ENCODE measurements at places on chromosomes 2 and 18. TPM values are rescaled to one million over a fixed set of nuclear protein-coding genes. Genes with fewer than 3 reads are reported as not detected.

Gene C2orf80
- not detected for total RNA-seq

Gene VAMP5
- 44.1 TPM for total RNA-seq

Gene AKAIN1
- not detected for total RNA-seq

Gene RHBDD1
- total RNA-seq, result 9.5 TPM

Gene ANKRD53
- 0.38 TPM for total RNA-seq

Gene CYTIP
- total RNA-seq, result not detected

Gene ARHGEF4
- total RNA-seq, result under 0.01 TPM

Gene LHCGR
- not detected for total RNA-seq

Gene CYP26B1
- 0.65 TPM for total RNA-seq

Gene GLI2
- 0.19 TPM for total RNA-seq

Gene PROKR1
- not detected for total RNA-seq

Gene ABHD1
- total RNA-seq, result not detected

Gene REG1A
- not detected for total RNA-seq

Gene GPR55
- not detected for total RNA-seq

Gene GYPC
- 147 TPM for total RNA-seq

Gene TMEM163
- 0.67 TPM for total RNA-seq

Gene UNC80
- total RNA-seq, result not detected

Gene CD226
- total RNA-seq, result under 0.01 TPM

Gene SELENOI
- 23.3 TPM for total RNA-seq

Gene ITM2C
- 3.4 TPM for total RNA-seq

Gene SLC5A7
- not detected for total RNA-seq

Gene MAIP1
- total RNA-seq, result 26.1 TPM

Gene FAM136A
- total RNA-seq, result 40.8 TPM

Gene EML4
- 23.8 TPM for total RNA-seq

Gene CFAP210
- total RNA-seq, result not detected

Gene SERPINB11
- total RNA-seq, result not detected

Gene CCDC148
- total RNA-seq, result 0.48 TPM

Gene RNU2-63P
- total RNA-seq, result not detected

Gene DUSP2
- 1.7 TPM for total RNA-seq

Gene RGPD3
- total RNA-seq, result 0.38 TPM

Gene BCL11A
- 0.38 TPM for total RNA-seq

Gene GAL3ST2
- total RNA-seq, result not detected

Gene SH3BP4
- total RNA-seq, result 88.2 TPM

Gene MARCHF4
- 5.3 TPM for total RNA-seq

Gene VWC2L
- not detected for total RNA-seq

Gene SPAST
- 37.6 TPM for total RNA-seq

Gene MFSD2B
- total RNA-seq, result not detected

Gene NEB
- 1.2 TPM for total RNA-seq

Gene COX7A2L
- total RNA-seq, result 211 TPM

Gene GAREM2
- 1.5 TPM for total RNA-seq

Gene SCG2
- not detected for total RNA-seq

Gene PLEKHB2
- 95.1 TPM for total RNA-seq

Gene STK39
- 8.8 TPM for total RNA-seq

Gene SALL3
- total RNA-seq, result not detected

Gene LBX2
- 3.8 TPM for total RNA-seq

Gene IL1RL1
- total RNA-seq, result 31.0 TPM

Gene TRMT61B
- total RNA-seq, result 8.1 TPM

Gene CXCR2
- not detected for total RNA-seq

Gene ADAM23
- 4.5 TPM for total RNA-seq

Gene HES6
- 2.7 TPM for total RNA-seq

Gene TUBB8B
- total RNA-seq, result not detected

Gene ZC3H15
- total RNA-seq, result 59.4 TPM

Gene PHOSPHO2
- total RNA-seq, result 3.6 TPM

Gene TM4SF20
- total RNA-seq, result not detected

Measured in vein endothelial cell (primary cell).